Kidney tubule cell (primary cell): ENCODE measurements at places on chromosomes 16 and 17.

DNA sequence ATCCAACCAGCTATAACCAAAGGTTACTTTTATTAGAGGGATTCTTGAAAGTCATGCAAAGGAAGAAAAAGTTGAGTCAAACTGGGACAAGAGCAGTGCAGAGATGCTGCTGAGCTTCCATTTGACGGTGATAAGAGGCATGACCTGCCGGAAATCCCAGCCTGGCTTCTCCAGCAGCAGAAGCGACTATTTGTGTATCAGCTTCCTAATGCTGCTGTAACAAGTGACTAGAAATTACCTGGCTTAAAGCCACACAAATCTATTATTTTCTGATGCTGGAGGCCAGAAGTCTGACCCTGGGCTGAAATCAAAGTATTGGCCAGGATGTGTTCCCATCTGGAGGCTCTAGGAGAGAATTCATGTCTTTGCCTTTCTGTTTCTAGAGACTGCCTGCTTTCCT lies 41.6 kb upstream of the CPPED1 start:
- DNase-seq: no peak

DNA sequence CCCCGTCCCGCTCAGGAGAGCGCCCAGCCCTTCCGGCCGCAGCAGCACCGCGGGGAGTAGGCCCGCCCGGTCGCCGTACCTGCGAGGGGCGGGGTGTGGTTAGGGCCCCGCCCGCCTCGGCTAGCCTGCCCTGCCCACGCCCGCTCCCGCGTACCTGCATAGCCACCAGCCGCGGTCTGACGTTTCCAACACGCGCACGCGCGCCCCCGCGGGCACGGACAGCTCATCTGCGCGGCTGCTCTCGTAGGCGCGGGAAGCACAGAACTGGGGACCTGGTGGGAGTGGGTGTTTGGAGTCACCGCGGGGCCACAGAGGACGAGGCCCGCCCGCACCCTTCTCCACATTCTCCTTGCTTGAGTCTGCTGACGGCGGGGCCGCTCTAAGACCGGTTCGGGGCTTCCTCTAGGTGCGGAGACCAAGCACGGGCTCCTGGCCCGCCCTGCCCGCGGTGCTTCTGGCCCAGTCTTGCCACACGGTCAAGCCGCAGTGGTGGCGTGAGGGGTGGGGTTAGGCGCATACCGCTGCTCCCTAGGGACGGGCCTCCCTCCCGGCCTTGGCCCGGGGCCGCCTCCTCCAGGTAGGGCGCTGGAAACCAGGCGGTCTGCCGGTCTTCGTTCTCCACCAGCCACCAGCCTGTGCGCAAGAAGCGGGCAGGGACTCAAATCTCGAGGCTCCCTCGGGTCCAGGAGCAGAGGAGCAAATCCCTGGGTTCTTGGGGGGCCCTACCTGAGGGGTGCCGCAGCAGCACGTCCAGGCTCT lies 1.8 kb downstream of the NOXO1 start:
- DNase-seq: peak; percentile 33

GRCh38 chr16:84648595-84649510 lies 542 bp downstream of the KLHL36 start:
- peak; percentile 45 for DNase-seq

GRCh38 chr16:49067776-49068175 lies 213.9 kb downstream of the CBLN1 start:
- DNase-seq: no peak

DNA sequence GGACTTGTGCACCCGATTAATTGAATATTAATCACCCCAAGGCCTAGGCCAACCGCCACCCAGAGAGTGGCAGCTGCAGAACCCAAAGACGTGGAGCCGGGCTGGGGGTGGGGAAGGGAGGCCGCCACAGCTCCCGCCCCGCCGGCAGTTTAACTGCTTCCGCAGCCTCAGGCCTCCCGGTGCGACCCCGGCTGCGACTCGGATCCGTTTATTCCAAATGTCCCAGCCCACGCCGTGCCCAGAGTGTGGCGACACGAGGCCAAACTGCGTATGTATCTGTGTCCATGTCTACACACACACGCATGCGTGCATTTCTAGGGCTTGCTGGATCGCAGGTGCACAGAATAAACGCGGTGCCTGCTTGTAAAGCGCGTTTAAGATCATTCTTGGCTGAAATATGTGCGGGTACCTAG lies 802 bp upstream of the TOB1 start:
- peak; percentile 64 for DNase-seq

DNA sequence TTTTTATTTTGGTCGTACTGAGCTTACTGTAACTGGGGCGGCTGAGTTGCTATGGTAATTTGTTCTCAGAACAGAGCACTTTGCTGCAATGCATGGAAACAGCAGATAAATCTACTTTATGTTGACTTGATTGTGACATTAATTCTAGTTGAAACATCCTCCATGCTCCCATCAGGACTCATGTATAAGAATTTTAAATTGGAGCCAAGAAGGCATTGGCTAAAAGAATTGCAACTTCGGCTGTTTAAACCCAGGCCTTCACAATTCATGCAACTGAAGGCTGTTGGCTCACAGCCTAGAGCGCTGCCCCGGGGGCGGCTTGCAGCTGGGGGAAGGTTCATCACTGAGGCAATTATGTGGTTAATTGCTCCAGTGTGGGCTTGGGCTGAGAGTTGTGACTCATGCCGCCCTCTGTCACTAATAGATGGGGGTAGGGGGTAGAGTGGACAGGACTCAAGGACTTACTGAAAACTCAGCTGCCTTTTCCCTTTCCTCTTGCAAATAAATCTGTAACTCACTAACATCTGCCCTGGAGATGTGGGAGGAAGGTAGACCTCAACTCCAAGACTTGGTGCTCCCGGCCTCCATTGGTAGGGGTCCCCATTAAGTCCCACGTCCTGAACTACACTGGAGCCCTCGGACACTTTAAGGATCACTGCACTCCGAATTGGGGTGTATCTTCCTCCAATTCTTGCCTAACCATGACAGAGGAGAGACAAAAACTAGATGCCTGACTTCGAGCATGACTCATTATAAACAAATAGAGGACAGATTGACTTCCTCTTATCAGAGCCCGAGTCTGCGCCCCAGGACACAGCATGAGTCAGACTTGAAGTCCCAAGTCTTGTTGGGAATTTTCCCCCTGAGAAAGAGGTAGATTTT lies 37.5 kb downstream of the ERCC4 start:
- peak; percentile 93 for DNase-seq

- DNase-seq: no peak
Measured at GRCh38 chr16:28823291-28823872, 583 bp downstream of the ATXN2L start.

GRCh38 chr16:53693320-53693719 lies 10.3 kb downstream of the RPGRIP1L start:
- DNase-seq: no peak

- DNase-seq: no peak
Measured at GRCh38 chr16:680625-680945, 375 bp downstream of the STUB1 start.

DNA sequence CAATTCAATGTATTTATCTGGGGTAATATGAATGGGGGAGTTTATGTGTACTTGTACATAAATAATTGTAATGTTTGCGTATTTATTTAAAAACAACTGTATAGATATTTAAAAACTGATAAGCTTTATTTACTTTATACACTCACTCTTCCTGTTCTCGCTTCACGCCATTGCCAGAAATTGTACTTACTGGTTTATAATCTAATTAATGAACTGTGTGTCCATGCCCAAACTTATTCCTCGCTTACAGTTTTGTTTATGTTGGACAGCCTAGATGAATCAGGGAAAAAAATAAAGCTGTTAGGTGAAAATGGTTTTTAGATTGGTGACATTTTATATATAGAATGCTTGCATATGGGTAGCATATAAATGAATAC lies 30.8 kb downstream of the AATF start:
- DNase-seq: no peak

DNA sequence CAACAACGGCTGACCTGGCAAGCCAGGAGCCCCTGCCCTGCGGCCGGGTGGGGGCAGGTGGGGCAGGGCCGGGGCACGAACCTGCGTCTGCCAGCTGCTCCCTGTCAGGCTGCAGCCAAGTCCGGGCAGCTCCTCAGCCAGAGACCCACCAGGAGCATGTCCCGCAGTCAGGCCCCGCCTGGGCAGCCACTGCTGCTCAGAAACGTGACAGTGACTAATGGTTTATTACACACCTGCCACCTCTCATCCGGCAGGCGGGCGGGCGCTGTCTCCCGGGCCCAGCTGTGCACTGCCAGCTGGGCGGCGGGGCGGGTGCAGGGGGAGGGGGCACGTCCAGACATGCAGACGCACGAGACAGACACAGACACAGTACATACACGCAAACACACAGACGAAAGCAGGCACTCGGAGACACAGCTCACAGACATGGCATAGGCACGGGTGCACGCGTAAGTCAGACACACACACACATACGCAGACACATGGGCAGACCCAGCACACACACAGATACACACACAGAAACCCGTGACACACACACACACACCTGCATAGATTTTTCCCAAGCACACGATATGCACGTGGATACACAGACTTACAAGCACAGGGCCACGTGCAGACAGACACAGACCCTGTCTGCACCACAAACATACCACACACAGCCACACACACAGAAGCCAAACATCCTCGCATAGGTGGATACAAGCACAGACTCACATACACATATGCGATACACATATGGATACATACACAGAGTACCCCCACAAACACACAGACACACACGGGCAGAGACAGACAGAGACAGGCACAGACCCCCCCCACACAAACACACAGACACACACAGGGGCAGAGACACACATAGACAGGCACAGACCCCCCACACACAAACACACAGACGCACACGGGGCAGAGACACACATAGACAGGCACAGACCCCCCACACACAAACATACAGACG lies 248.3 kb upstream of the CIBAR2 start:
- peak; percentile 48 for DNase-seq

DNA sequence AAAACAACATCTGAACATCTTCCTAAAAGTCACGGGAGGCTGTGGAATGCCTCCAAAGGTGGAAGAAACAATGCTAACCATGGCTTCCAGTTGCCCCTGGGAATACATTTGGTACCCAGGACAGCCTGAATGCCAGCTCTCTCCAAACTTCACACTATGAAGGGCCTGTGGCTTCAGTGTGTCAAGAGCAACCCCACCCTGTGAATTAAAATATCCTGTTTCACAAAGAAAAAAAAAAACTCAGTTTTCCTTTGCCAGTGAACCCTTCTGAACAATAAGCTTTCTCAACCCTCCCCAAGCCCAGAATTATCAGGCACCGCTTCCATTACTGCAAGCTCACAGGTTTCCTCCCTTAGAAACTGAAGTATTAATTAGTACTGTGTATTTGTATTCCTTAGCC lies 69.8 kb downstream of the SLC39A11 start:
- no peak for DNase-seq

- DNase-seq: peak; percentile 33
Measured at GRCh38 chr16:76899767-76900166, 291.2 kb upstream of the MON1B start.

- DNase-seq: no peak
Measured at GRCh38 chr16:72590151-72590937, 418.4 kb upstream of the PMFBP1 start.

DNA sequence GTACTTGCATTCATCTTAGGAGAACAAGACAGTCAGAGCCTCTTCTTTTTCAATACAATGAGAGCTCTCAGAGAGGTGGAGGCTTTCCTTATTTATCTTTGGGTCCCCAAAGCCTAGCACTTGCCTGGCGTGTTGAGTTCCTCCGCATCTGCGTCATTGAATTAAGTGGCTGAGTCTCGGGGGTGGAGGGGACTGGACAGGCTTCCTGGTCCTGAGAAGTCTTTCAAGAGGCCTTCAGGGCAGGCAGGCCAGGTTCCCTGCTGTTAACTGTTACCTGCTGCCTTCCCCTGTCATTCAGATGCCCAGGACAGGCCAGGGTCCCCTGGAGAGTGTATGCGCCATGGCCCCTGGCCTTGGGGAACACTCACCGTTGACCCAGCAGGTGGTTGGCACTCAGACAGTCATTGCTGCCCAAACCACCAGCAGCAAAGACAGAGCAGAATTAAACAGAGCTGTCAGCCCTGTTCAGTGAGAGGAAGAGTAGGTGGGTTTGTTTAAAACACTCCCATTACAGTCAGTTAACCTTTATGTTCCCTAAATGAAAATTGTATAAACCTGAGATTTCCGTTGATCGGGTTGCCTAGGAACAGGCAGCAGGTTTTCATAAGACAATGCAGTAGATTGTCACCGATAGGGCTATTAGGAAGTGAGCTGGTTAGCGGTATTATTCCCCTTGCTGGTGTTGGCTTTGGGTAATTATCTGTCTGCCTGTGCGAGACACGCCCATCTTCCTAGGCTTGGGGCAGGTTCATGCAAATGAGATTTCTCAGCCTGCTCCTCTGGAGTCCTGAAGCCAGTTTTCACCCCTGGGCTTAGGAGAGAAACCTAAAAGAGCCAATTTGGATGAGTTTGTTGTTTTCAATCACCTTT lies 132.7 kb downstream of the CCDC182 start:
- DNase-seq: no peak

DNA sequence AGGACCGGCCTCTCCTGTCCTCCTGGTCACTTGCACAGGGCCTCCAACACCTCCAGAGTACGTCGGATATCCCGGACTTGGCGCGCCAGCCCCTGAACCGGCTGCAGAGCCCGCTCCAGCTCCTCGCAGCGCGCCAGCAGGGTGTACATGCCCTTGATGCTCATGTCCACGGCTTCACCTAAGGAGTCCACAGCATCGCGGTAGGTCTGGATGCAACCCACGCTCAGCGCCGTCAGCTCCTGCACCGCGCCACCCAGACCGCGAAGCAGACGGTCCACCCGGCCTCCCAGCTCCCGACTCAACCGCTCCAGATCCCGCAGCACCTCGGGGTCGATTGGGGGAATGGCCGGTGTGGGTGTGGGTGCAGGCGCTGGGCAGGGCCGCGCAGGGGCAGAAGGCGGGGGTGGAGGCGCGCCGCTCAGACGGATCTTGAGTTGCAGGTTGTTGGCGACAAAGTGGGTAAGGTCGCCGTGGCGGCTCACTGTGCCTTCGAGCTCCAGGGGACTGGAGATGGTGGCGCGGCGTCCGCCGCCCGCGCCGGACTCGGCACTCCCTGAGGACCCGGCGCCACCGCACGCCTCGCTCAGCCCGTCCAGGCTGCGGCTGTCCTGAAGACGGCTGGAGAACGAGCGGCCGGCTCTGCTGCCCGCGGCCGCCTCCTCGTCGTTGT lies 804 bp downstream of the BORCS6 start:
- DNase-seq: peak; percentile 21

DNA sequence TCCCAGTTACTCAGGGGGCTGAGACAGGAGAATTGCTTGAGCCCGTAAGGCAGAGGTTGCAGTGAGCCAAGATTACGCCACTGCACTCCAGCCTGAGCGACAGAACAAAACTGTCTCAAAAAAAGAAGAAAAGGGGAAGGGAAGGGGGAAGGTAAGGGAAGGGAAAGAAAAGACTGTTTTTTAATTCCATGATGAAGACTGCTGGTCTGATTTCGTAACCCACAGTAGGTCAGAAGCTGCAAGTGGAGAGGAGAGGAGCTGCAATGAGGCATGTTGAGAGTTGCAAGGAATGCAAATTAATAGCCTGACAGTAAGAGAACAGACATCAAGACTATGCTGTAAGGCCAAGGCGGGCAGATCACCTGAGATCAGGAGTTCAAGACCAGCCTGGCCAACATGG lies 33.3 kb downstream of the HELZ start:
- DNase-seq: no peak

GRCh38 chr16:89013111-89013510 lies 36.1 kb upstream of the CBFA2T3 start:
- no peak for DNase-seq
